ENCODE measurements at places on chromosomes 12 and 14.

DNA sequence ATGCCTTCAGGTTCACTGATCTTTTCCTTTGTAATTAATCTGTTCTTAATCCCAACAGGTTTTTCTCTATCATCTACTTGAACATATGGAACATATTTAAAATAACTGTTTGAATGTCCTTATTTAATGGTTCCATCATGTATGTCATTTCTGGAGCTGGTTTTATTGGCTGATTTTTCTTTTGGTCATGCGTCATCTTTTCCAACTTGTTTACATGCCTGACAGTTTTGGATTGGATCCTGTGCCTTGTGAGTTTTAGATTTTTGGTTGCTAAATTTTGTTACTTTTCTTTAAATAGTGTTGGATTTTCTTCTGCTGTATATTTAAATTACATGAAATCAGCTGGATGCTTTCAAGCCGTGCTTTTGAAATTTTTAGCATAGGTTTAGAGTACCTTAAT lies 237.3 kb upstream of the DAAM1 start:
- no peak for DNase-seq

DNA sequence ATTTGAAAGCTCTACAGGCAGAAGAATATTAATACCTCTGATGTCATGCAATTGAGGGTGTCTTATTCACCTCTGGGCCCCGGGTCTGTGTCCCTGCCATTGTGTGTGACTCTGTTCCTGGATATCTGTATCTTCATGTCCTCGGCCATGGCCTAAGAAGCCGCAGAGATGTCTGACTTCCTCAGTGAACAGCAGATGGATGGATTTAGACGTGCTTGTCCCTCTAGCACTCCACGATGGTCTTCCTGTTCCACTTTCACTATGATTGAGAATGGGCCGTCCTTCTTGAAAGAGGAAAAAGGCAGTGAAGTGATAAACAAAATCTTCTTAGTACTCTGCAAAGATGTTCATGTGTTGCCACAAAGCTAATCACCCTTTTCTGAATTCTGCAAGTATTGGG lies 217.4 kb downstream of the SLC41A2 start:
- no peak for DNase-seq

DNA sequence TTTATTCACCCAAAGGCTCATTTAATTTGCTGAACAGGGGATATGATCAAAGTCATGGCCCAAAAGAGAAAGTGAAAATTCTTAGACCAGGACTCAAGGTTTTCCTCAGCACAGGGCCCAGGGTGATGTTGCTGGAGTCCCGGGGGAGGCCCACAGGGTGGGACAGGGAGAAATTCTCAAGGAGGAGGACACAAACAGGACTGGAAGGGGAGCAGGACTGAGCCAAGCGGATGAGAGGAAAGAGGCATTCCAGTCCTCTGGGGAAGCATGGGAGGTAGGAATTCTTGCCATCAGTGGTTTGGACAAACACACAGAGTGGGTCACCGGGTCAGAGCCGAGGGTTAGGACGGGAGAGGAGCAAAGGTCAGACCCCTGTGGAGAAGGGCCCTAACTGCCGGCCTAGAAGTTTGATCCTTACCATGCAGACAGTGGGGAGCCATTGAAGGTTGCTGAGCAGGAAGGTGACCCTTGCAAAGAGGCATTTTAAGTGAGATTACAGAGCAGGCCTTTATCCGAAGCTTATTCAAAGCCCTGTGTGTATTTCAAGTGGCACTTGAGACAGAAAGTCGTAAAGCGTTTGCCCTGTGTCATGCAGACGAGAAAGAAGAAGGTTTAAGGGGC lies 68.4 kb upstream of the PTGR2 start:
- peak; percentile 72 for DNase-seq

GRCh38 chr12:52494518-52494917 lies 1.5 kb upstream of the KRT6A start:
- DNase-seq: no peak

- peak; percentile 94 for DNase-seq
These were observed 79.9 kb downstream of the ARF6 start for GRCh38 chr14:49972823-49973222.

DNA sequence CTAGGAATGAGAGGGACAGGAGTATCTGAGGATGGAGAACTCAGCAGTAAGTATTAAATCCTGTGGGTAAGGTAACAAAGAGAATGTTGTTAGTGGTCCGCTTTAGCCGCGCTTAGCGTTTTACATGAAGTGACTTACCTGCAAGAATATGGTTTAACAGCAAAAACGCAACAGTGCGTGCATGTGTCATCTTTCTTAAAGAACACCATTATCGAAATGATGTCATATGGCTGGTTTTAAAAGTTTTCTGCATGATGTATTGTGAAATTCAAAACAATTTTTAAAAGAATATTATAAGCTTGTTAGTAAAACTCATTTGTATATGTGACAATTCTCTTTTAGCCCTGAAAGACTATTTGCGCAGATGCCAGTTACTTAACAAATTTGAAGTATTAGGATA lies 1.7 kb downstream of the LEMD3 start:
- peak; percentile 27 for DNase-seq

DNA sequence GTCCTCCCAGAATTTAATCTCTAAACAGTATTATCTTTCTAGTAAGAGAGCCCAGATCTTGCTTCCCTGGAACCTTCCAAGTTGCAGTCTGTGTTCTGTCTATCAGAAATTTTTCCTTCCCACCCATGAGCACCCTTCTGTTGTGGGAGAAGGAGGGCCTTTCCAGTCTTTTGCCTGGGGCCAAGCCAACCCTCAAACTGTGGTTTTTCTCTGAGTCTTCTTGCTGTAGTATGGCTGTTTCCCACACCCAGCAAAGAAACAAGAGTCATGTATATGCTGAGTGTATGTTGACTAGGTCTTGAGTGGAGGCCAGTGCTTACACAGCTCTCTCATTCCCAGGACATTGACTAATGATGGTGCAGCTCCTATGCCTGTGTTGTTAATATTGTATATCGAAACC lies 104.5 kb downstream of the TGFB3 start:
- peak; percentile 63 for DNase-seq

- DNase-seq: no peak
These were observed 152.4 kb upstream of the PWP1 start for GRCh38 chr12:107533218-107533617.

DNA sequence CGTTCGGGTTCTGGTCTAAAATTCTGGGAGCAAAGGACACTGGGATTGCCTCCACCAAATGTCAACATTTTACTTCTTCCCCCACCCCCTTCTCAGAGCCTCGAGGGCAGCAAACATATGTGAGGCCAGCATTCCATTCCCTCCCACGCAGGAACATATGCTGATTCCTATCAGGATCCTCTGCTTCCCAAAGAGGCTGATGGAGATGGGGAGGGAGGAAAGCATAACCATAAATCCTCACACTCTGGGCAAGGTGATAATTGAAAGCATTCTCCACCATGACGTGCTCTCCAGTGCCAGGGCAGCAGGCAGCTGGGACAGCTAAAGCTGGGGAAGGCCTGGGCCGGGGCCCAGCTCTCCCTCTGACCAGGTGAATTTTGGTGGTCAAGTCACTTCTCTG lies 395.0 kb downstream of the ZFP36L1 start:
- DNase-seq: peak; percentile 48

GRCh38 chr12:15829255-15829654 lies 40.1 kb upstream of the EPS8 start:
- DNase-seq: no peak

- DNase-seq: no peak
These were observed 62.5 kb upstream of the DUSP6 start for GRCh38 chr12:89414851-89415250.

DNA sequence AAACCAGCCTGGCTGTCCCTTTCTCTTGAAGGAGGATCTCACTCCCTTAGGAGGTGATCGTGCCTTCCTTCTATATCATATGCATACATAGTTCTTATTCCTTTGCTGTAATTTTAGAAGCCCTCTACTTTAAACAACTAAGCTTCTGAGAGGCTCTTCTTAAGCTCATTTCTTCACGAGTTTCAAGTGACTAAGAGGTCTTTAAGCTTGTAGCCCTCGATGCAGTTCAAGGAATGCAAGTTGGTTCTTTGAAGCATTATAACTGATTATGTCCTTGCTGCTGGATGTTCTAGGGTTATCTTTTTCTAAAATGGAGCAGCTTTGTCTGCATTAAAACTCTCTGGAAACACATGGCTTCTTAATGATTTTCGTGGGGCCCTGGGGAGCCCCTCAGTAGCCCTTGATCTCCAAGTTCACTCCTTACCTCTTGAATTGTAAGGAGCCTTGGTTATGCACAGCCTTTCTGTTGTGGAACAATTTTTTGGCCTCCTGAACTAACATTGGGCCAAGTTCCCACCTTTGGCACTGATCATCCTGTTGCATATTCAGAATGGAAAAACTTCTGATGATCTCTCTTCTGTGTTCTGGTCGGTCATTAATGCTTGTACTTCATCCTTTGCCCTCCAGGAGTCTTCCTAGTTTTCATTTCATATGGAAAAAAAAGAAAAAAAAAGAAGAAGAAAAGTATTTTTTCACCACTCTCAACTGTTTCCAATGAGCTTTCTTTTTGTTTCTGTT lies 12.6 kb downstream of the RASSF8 start:
- DNase-seq: no peak

- DNase-seq: no peak
These were observed 2.2 kb downstream of the NRIP2 start for GRCh38 chr12:2832550-2833127.

DNA sequence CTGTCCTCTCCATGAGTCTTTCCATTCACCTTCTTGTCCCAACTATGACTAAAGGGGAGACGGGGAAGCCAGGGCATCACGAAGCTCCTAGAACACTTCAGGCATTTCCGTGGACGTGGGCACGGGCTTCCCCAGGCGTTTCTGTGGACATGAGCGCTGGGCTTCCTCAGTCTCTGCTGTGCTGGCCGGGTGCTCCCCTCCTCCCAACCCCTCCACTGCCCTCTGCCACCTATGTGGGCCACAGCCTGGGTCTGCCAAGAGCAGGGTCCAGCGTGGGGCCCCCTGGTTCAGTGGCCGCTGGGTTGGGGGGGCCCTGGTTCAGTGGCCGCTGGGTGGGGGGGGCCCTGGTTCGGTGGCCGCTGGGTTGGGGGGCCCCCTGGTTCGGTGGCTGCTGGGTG lies 14.8 kb downstream of the HIP1R start:
- no peak for DNase-seq

GRCh38 chr12:101777978-101778377 lies 38.7 kb upstream of the SYCP3 start:
- DNase-seq: no peak

DNA sequence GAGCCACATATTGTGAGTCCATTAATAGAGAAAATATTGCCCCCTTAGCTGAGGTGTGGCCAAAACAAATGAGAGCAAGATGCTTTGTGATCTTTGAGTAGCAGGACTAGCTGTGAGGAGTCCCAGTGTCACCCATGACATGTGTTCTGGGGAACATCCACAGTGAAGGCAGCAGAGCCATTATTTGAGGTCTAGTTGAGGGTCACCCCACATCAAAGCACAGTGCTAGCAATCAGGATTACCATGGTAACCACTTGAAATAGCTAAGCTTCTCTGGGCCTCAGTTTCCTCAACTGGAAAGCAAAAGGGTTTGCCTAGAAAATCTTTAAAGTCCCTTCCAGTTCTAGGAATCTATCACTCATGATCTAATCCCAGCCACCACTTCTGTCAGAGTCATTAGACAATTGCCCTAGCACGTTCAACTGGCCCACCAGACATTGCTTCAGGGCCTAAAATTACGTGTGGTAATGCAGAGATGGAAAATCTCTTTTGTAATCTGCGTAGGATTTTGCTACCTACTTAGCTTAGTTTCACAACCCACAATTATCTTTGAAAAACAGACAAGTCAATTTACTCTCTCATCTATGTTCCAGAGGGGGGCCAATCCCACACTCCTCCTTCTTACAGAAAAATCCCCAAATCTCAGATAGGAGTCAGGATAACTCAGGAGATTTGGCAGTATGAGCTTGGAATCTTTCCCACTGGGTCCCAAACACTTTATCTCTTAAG lies 251.2 kb upstream of the EGLN3 start:
- no peak for DNase-seq

DNA sequence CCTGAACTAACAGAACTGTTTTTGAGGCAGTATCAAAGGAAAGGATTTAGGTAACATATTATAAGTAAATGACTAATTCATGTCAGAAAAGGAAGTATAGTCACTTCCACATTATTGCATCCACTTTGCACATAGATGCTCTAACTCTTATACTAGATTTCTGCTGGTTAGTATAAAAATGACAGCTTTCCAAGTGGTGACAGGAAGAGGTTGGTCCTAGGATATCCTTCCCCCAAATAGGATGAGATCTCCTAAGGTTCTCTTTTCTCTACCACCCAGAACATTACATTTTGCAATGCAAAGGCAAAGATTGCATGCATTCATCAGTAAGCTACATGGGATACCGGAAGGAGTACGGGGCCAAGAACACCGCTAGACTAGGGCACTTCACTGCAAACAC lies 15.2 kb downstream of the DAD1 start:
- DNase-seq: no peak

GRCh38 chr12:102169922-102170621 lies 27.6 kb downstream of the PMCH start:
- peak; percentile 51 for DNase-seq

GRCh38 chr14:74407801-74408154 lies 18.2 kb downstream of the SYNDIG1L start:
- no peak for DNase-seq

GRCh38 chr12:109264095-109264942 lies 44.8 kb downstream of the FOXN4 start:
- DNase-seq: peak; percentile 43

- DNase-seq: peak; percentile 35
These were observed 20.2 kb downstream of the FGD4 start for GRCh38 chr12:32419520-32419960.

DNA sequence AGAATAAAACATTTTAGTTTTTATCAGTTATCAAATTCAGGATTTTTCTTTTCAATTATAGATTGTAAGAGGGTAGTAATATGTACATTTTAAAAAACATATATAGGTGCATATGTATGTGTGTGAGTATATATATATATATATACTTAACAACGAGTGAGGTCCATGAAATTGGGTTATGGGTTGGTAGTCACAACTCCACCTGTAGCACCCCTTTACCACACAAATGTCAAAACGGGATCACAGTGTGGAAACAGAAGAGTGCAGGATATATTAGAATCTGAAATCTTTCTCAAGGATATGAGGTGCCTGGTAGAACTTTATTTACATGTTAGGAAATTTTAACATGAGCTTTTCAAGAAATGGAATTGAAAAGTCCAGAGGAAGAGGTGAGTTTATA lies 31.3 kb downstream of the MIA2 start:
- DNase-seq: peak; percentile 39

DNA sequence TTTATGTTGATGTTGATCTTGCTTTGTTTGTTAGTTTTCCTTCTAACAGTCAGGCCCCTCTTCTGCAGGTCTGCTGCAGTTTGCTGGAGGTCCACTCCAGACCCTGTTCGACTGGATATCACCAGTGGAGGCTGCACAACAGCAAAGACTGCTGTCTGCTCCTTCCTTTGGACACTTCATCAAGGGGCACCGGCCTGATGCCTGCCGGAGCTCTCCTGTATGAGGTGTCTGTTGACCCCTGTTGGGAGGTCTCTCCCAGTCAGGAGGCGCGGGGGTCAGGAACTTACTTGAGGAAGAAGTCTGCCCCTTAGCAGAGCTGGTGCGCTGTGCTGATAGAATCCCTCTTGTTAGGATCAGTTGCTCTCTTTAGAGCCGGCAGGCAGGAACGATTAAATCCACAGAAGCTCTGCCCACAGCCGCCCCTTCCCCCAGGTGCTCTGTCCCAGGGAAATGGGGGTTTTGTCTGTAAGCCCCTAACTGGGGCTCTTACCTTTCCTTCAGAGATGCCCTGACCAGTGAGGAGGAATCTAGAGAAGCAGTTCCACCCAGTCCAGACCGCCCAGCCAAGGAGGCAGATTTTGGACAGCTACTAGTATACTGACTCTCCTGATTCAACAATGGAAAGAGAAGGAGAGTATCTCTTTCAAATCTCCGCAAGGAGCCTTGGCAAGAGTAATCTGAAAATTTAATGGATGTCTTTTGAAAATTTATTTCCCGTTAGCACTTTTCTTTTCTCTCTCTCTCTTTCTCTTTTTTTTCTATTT lies 25.2 kb downstream of the MIA2 start:
- no peak for DNase-seq

Data from mesenchymal stem cell (in vitro differentiated cells and primary cell).